ENCODE measurements at places on chromosomes 16 and 17.

DNA sequence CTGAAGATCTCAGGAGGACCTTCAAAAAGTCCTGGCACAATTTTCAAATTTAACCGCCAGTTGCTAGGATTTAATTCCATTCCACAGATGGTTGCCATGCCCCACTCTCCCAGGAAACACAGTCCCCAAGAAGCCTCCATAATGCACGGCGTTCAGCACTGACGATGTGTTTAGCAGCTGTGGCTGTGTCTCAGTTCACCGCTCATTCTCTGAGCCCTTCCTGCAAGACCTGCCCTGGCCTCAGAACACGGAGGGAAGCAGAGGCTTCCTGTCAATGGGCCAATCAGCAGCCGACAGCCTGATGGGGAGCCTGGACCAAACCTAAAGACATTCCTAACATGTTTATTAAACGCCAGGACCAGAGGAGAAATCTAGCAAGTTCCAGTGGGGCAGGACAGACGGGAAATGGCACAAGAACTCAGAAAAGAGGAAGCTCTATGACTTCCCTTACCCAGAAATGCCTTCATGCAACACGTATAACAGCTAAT is 4.9 kb downstream of the MYLK3 start:
- peak; percentile 11 for DNase-seq

- no peak for DNase-seq
These were observed 43.8 kb downstream of the MYH10 start for GRCh38 chr17:8586766-8587165.

GRCh38 chr17:4635823-4636375 is 5.6 kb downstream of the ALOX15 start:
- DNase-seq, result no peak

DNA sequence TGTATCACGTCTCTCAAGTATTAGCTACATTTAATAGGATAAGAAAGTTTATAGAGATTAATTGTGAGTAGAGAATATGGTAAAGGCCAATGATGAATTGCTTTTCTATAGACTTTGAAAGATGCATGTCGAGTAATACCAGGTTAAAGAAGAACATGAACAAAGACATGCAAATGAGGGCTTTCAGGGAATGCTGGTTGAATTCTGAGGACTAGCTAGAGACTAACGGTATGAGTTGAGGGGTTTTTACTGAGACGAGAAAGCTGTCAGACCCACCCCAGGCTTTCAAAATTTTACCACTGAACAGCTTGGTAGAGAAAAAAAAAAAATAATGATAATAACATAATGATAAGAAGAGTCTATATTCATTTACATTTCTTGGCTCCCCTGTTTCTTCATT is 796.0 kb upstream of the CDH8 start:
- no peak for DNase-seq

- DNase-seq, result no peak
These were observed 18.3 kb upstream of the WFIKKN2 start for GRCh38 chr17:50816771-50817751.

GRCh38 chr17:77501751-77502625 is 361.2 kb downstream of the SEC14L1 start:
- DNase-seq, result no peak

- DNase-seq, result no peak
These were observed 73.6 kb downstream of the USP32 start for GRCh38 chr17:60318326-60318725.

- no peak for DNase-seq
These were observed 47.1 kb upstream of the CLEC19A start for GRCh38 chr16:19238406-19238805.

DNA sequence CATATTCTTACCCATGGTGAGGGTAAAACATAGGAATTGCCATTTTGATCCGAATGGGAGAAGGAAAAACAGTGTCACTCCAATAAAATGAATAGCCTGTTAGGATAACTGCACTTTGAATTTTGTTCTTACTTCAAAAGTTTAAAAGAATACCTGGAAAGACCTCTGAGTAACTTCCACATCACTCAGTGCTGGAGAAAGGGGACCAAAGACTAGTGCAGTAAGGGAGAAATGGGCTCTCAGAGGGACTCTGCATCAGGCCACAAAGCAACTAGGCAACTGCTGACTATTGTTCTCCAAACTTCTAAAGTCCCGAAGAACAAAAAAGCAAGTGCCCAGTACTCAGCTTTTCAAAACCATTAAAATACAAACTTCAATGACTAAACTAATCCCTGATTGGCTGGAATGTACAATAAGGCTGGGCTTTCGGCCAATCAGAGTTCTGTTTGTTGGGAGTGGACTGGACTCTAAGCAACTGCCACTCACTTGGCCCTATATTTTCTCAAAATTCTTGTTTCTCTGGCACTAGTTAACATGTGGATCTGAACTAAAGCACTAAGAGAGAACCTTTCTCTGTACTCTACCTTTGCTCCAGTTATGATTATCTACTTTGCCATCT is 6.2 kb downstream of the DNAJC7 start:
- DNase-seq, result no peak

GRCh38 chr17:59427425-59427921 is 96.0 kb downstream of the YPEL2 start:
- DNase-seq, result peak; percentile 84

DNA sequence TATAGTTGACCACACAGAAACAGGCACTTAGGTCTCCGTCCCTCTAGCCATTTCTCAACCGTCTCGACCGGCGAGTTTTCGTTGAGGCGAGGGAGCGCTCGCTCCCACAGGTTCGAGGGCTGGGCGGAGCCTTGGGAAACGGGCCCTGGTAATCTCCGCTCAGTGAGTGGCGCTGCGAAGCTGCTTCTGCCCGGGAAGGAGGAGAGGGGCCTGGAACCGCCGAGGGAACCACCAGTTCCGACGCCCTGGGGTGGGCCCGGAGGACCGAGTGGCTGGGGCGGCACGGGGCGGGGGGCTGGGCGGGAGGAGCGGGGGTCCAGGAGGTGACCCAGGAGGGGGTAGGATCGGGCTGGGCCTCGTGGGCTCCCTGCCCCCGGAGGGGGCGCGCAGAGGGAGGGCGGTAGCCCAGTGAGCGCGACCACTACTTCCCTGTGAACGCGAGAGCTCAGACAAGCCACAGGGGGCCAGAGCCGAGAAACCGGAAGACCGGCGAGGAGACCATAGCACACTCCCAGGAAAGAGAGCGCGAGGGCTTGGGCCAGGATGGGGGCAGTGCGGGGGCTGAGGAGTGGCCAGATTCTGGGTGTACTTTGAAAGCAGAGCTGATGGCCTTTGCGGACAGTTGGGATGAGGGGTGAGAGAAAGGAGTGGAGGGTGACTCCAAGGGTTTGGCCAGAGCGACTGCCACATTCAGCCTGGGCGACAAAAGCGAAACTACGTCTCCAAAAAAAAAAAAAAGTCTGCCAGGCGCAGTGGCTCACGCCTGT is 29.9 kb upstream of the ARL4D start:
- DNase-seq, result peak; percentile 85

- no peak for DNase-seq
These were observed 47.9 kb upstream of the ARHGAP17 start for GRCh38 chr16:25063102-25063501.

GRCh38 chr17:80768389-80768788 is 223.3 kb upstream of the CHMP6 start:
- no peak for DNase-seq

- peak; percentile 97 for DNase-seq
These were observed at the start of gene CNOT1 for GRCh38 chr16:58629733-58630640. Gene CNOT1 (minus strand): TSS chr16:58629826. CDS start chr16:58599337, 30,489 bp downstream.

GRCh38 chr17:58303971-58304749 is 23.4 kb upstream of the MPO start:
- no peak for DNase-seq

DNA sequence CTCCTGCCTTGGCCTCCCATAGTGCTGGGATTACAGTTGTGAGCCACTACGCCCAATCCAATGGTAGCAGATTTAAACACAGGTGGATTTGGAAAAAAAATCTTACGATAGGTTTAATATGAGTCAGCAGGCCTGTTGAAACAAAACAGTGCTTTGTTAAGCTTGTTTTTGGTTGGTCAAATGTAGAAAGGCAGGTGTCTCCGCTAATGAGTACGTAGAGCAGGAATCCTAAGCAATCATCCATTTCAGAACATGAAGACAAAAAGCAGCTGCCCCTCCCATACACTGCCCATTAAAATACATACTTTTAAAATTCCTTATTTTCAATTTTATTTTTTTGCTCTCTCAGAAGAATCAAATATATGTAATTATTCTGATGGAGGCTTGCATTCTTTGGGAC is 1.9 kb upstream of the WWOX start:
- no peak for DNase-seq

All from hypothalamus (tissue), 51 donors.